Substantia nigra (tissue), 51 donors: ENCODE measurements at places on chromosomes 12 and 14.

DNA sequence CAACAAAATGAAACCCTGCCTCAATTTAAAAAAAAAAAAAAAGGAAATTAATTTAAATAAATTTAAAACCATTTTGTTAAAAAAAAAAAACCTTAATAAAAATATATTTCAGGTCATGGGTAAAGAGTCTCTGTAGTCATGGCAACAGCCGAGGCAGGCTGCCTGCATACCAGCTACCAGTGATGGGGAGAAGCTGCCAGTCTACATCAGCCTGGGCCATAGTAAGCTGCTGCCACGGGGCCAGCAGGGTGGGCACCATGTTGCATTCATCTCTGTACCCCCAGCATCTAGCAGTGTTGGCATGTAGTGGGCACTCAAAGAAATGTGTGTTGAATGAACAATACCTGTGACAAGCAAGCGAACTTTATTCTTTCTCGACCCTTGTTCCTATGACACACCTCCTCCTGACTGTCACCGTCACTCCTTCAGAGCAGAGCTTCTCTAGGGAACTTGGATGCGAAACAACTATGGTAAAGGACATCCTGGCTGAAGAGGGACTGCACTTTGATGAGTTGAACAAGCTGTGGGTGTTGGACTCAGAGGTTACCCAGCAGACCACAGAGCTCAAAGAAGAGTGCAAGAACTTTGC, 7.3 kb upstream of the AP4S1 start:
- no peak for DNase-seq

GRCh38 chr14:92914087-92914656, 8.8 kb upstream of the CHGA start:
- no peak for DNase-seq

- no peak for DNase-seq
These were observed 144.2 kb downstream of the C12orf75 start for GRCh38 chr12:105474672-105475071.

DNA sequence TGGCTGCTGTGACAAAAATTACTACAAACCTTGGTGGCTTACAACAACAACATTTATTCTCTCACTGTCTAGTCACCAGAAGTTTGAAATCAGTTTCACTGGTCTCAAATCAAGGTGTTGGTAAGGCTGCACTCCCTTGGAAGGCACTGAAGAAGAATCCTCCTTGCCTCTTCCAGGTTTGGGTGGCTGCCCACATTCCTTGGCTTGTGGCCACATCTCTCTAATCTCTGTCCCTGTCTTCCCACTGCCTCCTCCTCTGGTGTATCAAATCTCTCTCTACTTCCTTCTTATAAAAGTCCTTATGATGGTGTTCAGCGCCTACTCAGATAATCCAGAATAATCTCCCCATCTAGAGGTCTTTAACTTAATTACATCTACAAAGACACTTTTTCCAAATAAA, 31.0 kb downstream of the PLCZ1 start:
- DNase-seq: no peak

- DNase-seq: no peak
These were observed 15.4 kb upstream of the C12orf75 start for GRCh38 chr12:105315130-105315529.

- DNase-seq: no peak
These were observed 562 bp downstream of the ZFYVE1 start for GRCh38 chr14:73026243-73026844.

GRCh38 chr14:54650331-54650958, 83.5 kb downstream of the SAMD4A start:
- peak; percentile 27 for DNase-seq

DNA sequence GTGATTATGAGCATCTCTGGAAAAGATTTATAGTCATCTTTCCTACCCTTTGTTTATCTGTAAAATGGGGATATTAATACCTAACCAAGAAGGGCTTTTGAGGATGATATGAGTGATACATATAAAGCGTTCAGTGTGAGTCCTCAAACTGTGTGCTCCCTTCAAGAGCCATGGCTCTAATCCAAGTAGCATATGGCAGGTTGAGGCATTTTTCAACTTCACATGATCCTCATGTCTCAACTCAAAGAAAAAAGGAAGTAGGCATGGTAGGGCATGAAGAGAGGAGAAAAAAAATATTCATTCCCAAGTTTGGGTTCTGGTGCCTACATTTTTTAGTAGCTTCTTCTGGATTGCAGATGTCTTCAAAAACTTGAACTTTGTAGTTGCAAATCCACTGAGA, 286.3 kb upstream of the ATP2B1 start:
- DNase-seq: no peak

DNA sequence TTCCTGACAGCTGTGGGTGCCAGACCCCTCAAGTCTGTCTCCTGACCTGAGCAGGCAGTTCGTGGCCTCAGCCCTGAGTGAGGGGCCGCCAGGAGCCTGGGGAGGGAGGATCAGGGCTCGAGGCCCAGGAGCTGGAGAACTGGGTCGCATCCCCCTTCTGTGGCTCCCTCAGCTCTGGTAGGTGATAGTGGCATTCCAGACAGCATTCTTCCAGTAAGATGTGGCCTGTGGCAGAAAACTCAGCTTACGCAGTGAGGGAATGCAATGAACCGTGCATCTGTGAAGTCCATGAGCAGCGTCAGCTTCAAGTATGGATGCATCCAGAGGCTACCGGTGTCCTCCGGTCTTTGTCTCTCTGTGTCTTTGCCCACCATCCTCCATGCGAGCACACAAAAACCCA, 28.4 kb upstream of the FBRSL1 start:
- no peak for DNase-seq

- no peak for DNase-seq
These were observed 23.5 kb downstream of the ADGRD1 start for GRCh38 chr12:130977046-130977742.

GRCh38 chr14:84465880-84466279, 1064.1 kb upstream of the FLRT2 start:
- no peak for DNase-seq

GRCh38 chr12:133120385-133121191, 9.5 kb downstream of the ZNF891 start:
- no peak for DNase-seq

DNA sequence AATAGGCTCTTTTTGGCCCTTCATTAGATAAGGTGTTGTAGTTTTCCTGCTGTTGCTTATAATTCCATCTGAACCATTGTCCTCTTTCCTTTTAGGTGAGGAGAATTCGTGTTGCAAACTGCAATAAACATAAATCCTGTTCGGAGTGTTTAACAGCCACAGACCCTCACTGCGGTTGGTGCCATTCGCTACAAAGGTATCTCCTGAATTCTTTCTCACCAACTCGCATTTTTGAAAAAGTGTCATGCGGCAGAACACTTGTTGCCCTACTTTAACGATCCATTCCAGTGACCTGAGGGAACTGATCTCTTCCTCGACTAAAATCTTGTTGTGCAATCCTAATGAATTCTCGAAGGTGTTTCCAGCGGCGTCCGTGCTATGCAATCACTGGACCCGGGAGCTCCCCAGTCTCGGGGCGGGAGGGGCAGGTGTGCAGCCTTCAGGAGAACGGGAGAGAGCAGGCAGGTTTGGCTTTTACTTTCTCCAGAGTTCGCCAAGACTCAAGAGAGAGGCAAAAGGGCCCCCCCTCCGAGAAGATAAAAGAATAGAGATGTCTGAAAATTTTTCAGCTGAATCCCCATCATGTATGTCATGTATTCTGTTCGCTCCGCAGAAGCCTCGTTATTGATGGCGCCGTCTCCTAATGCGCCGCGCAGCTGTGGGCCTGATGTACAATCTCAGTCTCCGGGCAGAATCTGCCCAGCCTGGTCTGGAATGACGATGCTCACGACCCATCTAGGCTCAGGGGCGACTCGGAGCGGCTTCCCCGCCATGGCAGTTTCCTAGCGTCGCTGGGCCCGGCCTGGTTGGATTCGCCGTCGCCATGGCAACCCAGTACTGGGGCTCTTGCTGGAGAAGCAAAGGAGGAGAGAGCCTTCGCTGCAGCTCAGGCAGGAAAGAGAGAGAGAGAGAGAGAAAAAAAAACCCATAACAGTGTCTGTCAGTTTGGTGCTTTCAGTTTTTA, 38.2 kb downstream of the PLXNC1 start:
- DNase-seq: peak; percentile 41

DNA sequence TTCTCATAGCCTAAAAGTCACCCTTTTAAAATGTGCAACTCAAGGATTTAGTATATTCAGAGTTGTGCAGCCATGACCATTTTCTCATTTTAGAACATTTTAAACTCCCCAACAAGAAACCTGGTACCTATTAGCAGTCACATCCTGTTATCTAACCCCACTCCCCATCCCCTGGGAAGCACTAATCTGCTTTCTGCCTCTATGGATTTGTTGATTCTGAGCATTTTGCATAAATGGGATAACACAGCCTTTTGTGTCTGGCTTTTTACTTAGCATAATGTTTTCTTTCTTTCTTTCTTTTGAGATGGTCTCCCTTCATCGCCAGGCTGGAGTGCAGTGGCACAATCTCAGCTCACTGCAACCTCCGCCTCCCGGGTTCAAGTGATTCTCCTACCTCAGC, 38.6 kb upstream of the YY1 start:
- DNase-seq: no peak

- DNase-seq: no peak
These were observed 37.5 kb downstream of the EMP1 start for GRCh38 chr12:13233830-13234641.

DNA sequence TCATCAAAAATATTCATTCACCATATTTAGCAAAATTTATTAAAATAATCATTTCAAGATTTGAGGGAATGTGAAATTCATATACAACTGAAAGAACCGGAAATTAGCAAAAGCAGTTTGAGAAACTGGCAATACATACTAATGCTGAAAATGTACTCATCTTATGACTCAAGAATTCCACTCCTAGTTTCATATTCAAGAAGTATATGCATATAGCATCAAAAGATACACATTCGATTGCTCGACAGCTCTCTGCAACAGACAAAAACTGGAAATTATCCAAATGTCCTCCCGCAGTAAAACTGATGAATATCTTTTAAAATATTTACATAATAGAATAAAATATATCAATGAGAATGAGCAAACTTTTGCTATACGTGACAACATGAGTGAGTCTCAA, 189.2 kb upstream of the MGAT4C start:
- no peak for DNase-seq

GRCh38 chr14:61322011-61322798, 826 bp downstream of the PRKCH start:
- DNase-seq: no peak

DNA sequence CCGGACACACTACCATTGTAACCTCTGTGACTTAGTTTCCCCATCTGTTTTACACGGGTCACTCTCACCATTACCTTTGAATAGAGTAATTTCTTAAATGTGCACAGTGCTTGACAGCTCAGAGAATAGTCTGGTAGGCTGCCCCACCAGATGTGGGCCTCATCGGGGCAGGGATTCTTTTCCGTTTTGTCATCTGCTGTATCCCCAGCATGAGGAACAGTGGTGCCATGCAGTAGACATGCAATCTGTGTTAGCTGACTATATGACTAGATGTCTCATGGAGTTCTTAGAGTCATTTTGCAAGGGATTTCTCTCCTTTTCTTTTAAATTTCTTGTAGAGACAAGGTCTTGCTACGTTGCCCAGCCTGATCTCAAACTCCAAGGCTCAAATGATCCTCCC, 44.9 kb upstream of the PLEKHG3 start:
- DNase-seq: no peak

- no peak for DNase-seq
These were observed 12.8 kb downstream of the DEGS2 start for GRCh38 chr14:100146531-100147091.

GRCh38 chr14:94673781-94674231, 61.6 kb downstream of the SERPINA3 start:
- DNase-seq: no peak

GRCh38 chr14:77009014-77009413, 19.5 kb downstream of the IRF2BPL start:
- DNase-seq: no peak

GRCh38 chr12:43812926-43813325, 6.8 kb upstream of the TWF1 start:
- DNase-seq: no peak

DNA sequence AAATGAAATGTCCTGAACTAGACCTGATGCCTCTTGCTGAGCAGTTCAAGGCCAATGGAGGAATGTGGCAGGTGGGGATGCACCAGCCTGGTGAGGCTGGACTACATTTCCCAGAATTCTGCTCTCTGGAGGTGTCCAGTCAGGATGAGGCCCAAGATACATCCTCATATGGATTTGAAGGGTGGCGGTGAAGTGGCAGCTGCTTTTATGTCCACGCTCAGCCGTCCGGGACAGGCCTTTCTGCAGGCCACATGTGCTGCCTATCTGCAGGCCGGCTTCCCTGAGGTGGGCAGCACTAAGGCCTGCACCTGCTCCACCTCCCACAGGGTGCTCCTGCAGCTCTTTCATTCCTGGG, 230.2 kb downstream of the BCL11B start:
- DNase-seq: no peak

DNA sequence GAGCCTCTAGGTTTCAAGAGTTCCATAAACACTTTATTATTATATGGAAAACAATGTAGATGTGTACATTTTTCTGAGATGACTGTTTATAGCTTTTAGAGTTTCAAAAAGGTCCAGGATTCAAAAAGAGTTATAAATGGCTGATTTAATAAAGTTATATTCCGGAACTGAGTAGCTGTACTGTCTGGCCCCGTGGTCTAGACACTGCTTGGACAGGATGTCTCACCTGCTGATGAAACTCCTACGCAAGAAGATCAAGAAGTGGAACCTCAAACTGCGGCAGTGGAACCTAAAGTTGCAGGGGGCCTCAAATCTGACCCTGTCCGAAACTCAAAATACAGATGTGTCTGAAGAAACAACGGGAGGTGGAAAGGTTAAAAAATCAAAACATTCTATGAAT, 69.7 kb downstream of the DCAF5 start:
- DNase-seq: no peak

- no peak for DNase-seq
These were observed 98.2 kb downstream of the SNAPC1 start for GRCh38 chr14:61860294-61860918.

GRCh38 chr14:21978184-21978998, 304.8 kb upstream of the OR4E1 start:
- no peak for DNase-seq

- DNase-seq: no peak
These were observed 51.1 kb upstream of the BEGAIN start for GRCh38 chr14:100638211-100638855.

DNA sequence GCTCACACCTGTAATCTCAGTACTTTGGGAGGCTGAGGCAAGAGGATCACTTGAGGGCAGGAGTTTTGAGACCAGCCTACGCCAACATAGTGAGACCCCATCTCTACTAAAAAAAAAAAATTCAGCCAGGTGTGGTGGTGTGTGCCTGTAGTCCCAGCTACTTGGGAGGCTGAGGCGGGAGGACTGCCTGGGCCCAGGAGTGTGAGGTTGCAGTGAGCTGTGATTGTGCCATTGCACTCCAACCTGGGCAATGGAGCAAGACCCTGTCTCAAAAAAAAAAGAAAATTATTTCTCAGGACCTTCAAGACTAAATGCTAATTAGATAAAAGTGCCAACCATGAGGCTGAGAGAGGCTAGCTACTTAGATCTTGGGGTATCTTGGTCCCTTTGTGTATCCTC, 23.5 kb downstream of the OTUB2 start:
- no peak for DNase-seq

- no peak for DNase-seq
These were observed 2.5 kb upstream of the PSMC1 start for GRCh38 chr14:90253826-90254225.
